Prostate gland (tissue), 2 donors: ENCODE measurements at places on chromosomes 2 and 18.
A peak's percentile ranks its signal among the peaks of the same experiment; 100 is the strongest.

- DNase-seq = peak; percentile 35
Measured at GRCh38 chr2:36371928-36372391, 16.4 kb downstream of the CRIM1 start.

GRCh38 chr2:43810452-43810851, 28.2 kb downstream of the ABCG5 start:
- no peak for DNase-seq

GRCh38 chr18:64134044-64134747, 14.7 kb downstream of the LINC00305 start:
- DNase-seq = no peak

DNA sequence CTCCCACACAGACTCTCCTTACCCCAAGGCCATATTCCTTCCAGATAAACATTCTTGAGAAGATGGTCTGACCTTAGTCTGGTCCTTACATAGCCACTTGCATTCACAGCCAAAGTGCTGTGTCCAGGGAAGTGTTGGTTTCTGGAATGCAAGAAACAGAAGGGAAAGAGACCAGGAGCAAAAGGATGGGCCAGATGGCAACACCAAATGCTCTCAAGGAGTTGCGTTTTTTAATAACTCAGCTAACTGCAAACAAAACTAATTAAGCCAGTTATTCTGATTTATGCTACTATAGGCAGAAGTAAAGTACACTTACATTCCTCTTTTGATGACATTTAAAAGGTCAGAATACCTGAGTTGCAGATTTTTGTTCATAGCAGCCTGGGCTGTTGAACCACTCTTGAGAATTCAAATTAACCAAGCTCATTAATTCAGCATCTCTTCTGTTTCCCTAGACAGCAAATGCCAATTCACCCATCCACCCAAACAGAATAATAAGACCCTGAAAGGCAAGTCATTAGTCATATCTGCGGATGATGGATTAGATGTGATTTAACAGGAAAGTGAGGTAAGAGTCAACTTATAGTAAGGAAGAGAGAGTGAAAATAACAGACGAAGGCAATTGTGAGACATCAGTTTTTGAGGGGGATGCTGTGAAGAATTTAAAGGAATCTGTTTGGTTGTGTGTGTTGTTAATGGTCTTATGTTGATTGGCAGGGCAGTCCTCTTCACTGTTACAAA, 18.8 kb downstream of the CCDC85A start:
- no peak for DNase-seq

- DNase-seq = no peak
Measured at GRCh38 chr2:73018188-73018825, 53.2 kb downstream of the SFXN5 start.

- DNase-seq = no peak
Measured at GRCh38 chr2:191839918-191840804, 6.7 kb downstream of the CAVIN2 start.

- no peak for DNase-seq
Measured at GRCh38 chr2:191601060-191601459, 76.9 kb upstream of the NABP1 start.

GRCh38 chr2:158015428-158016076, 86.1 kb upstream of the UPP2 start:
- DNase-seq = no peak

DNA sequence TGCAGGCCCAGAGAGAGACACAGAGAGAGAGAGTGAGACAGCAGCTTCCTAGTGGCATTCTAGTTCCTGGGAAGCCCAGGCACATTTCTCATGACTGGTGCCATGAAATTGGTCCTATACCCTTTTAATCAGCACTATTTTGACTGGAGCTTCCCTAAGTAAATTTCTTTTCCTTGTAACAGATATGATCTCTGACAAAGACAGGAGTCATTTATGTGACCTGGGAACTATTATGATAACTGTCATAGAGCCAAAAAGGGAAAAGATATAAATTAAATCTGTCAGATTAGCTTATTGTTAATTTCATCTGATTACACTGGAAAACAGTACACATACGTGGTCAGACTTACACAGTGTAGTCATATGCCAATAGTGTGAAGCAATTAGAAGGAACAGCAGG, 161.3 kb upstream of the HNRNPA3 start:
- no peak for DNase-seq

- no peak for DNase-seq
Measured at GRCh38 chr2:98804736-98805135, 73.8 kb upstream of the MGAT4A start.

GRCh38 chr2:151029406-151030157, 232.1 kb downstream of the RBM43 start:
- no peak for DNase-seq

DNA sequence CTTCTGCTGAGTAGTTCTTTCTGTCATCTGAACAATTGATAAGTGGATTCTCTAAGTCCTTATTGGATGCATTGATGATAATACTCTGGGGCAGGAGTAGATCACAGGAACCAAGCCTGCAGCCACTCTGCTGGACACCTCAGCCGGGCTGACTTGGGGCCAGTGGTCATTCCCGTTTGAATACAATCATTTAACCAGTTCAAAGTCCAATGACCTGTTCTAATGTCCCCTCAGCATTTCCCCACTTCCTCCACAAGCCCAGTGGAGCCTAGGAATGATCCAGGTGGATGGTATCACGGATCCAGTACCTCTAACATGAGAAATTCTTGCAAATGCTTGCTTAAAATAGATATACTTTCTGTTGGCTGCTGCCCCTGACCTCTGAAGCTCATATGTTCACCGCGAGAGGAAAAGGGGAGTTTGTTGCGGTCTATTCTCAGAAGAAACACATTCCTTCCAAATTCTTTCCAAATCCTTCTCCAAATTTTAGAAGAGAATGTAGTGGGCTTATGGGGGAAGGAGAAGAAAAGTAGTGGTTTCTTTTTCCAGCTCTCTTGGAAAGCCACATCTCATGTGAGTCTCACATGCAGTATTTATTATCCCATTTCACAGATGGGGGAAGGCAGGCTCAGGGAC, 170.9 kb downstream of the INHBB start:
- no peak for DNase-seq

GRCh38 chr2:55914786-55915185, 8.8 kb downstream of the EFEMP1 start:
- DNase-seq = no peak

DNA sequence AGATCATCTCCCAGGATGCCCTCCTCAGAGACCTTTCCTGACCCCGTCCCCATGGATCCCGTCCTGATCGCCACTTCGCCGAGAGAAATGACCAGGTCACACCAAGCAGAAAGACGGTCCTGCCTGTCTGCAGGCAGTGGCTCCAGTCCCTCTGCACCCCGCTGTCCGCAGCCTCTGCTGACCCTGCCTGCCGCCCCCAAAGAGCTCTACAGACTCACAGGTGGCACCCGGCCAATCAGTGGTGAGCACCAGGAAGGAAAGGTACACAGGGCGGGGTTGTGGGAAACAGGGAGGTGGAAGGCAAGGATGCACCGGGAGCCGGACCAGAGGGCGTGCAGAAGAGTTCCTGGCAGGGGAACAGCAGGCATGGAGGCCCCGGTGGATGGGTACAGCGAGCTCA, 94.8 kb downstream of the NDUFA10 start:
- DNase-seq = no peak

- no peak for DNase-seq
Measured at GRCh38 chr2:188979187-188980114, 5.3 kb downstream of the COL3A1 start.

- DNase-seq = no peak
Measured at GRCh38 chr2:218822622-218823021, 9.0 kb downstream of the PRKAG3 start.

DNA sequence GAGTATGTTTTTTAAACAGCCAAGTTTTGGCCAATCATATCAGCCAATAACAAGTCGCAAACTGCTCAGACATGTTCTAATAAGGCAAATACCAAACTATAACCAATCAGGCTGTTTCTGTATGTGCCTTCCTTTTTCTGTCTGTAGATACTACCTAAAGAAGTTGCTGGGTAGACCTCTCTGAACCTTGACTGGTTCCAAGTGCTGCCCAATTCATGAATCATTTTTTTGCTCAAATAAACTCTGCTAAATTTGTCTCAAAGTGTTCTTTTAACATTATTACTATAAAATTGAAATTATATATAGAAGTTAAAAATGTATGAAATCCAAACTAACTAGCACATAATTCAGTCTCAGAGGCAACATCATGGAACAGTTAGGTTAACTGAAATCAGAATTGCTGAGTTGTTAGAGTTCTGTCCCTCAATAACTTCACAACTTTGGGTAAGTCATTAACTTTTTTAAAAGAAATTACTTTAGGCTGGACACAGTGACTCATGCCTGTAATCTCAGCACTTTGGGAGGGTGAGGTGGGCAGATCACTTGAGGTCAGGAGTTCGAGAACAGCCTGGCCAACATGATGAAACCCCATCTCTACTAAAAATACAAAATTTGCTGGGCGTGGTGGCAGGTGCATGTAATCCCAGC, 4.9 kb upstream of the TTC21B start:
- no peak for DNase-seq

DNA sequence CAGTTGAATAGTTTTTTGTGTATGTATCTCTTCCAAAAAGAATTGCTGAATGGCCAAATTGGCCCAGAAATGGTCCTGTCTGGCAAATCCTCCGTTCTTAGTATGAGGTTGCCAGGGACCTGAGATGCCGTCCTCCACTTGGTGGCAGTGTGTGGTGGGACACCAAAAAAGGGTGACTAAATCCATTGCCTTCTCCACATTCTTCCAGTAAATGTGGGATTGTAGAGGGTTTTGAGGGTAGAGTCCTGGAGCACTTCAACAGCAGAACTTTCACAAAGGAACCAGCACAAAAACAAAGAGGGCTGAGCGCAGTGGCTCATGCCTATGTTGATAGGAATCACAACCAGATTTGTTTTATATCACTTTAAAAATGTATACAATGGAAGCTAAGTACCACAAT, 199.9 kb downstream of the BCL2 start:
- DNase-seq = peak; percentile 20

DNA sequence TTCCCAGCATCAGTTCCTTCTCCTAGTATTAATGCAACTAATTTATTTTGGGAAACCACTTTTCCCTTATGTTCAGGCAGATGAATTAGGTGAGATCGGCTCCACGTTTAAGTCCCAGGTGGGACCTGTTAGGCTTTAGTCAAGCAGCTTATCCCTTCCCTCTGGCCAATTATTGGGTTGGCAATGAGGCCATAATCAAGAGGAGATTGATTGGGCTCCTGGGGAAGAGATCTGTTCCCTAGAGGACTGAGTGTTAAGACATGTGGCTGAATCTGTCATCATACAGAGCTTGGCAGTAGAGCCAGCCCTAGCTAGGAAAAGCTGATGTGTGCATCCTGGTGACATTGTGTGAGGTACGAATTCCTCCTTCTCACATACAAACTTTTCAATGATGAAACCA, 104.4 kb downstream of the PTH2R start:
- DNase-seq = no peak

DNA sequence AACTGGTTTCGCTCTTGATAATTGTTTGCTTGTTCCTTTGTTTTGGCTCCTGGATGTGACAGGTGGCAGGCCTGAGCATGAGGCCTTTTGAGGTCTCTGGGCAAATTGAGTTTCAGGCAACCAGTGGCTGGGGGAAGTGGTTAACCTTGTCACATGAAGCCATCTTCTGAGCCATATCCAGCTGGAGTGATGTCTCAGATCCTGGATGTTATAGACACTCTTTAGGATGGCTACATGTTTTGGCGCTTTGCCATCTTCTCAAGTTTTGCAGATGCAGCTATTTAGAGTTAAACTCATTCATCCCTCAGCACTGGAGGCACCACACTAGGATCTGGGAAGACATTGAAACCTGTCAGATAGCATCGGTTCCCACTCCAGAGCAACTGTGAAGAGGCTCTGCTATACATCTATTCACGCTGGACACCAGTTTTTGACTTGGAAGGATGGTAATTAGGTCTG, 25.3 kb upstream of the TACR1 start:
- no peak for DNase-seq

DNA sequence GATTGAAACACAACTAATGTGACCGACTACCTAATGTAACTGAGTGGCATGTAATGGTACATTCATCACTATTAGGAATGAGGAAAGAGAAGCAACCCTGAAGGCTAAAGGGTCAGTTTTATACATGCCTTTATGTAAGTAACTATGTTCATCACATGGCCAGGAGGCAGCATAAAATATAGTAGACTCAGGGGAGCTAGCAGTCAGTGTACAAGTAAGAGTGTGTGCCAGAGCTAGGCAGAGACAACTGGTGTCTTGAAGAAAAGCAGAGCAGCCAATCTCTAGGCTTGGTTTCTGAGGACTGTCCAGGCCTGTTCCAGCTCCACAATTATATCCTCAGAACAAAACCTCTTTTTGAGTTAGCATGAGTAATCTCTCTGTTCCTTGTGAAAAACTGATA, 18.1 kb downstream of the SMAD2 start:
- DNase-seq = no peak

DNA sequence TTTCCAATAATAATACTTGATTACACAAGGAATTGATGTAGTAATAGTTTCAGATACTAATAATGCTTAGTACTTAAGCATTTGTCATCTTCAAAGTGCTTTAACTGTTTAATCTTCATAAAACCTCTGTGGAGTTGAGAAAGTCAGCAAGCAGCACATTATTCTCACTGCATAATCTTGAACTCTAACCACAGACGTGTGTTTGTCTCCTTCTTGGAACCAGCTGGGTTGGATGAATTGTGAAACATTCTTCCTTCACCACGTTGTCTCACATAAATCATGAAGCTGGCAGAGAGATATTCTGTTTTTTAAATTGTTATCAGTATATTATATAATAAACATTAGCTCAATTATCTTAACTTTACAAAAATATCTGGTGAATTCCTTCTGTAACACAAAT, 55.1 kb upstream of the LDAH start:
- no peak for DNase-seq

GRCh38 chr18:49075681-49076080, 124.9 kb upstream of the SMAD7 start:
- no peak for DNase-seq

GRCh38 chr2:85840091-85840490, 48.7 kb downstream of the ST3GAL5 start:
- DNase-seq = no peak

DNA sequence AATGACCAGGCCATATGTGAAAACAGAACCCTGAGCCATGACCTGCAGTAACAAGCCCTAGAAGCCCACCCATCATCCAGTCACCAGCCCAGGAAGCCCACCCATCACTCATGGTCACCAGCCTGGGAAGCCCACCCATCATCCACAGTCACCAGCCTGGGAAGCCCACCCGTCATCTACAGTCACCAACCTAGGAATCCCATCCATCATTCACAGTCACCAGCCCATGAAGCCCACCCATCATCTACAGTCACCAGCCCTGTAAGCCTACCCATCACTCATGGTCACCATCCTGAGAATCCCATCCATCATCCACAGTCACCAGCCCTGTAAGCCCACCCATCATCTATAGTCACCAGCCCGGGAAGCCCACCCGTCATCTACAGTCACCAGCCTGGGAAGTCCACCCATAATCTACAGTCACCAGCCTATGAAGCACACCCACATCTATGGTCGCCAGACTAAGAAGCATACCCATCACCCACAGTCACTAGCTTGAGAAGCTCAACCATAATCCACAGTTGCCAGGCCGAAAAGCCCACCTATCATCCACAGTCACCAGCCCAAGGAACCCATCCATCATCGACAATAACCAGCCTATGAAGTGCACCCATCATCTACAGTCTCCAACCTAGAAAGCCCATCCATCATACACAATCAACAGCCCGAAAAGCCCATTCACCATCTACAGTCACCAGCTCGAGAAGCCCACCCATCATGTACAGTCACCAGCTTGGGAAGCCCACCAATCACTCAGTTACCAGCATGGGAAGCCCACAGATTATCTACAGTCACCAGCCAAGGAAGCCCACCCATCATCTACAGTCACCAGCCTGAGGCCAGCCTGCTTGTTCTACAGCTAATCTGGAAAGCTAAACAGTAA, 91.9 kb downstream of the TWIST2 start:
- DNase-seq = no peak

GRCh38 chr2:110838657-110839384, 106.4 kb downstream of the ACOXL start:
- DNase-seq = no peak
